ENCODE measurements at places on chromosomes 7 and 10.
A peak's percentile ranks its signal among the peaks of the same experiment; 100 is the strongest.

DNA sequence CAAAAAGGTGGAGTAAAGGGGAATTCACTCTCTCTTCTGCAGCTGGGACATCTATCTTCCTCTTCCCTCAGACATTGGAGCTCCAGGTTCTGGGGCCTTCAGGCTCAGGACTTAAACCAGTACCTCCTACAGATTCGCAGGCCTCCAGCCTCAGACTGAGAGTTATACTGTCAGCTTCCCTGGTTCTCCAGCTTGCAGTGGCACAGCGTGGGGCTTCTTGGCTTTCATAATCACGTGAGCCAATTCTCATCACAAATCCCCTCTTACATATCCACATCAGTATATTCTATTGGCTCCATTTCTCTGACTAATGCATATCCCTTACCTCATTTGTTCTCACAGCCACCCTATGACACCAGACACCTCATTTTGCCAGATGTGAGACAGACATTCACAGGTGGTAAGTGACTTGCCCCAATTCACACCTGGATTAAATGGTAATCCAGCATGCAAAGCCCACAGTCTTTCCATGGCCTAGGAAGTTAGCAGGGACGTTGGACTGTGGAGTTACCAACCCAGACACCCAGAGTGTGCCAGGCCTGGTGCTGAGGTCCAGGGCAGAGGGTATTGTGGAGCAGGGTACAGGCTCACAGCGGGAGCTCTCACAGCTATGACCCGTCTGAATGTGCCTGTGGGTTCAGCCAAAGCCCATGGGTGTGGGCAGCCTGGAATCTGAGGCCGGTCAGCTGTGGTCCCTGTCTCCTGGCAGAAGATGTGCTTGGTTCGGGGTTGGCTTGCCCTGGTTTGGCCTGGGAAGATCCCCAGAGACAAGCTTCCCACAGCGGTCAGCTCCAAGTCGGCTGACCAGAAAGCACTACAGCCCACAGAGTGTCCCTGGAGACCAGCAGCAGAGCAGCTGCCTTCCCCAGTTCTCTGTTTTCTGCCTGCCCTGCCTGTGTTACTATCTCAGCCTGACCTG is 18.4 kb upstream of the ZCCHC24 start:
- no peak for DNase-seq

DNA sequence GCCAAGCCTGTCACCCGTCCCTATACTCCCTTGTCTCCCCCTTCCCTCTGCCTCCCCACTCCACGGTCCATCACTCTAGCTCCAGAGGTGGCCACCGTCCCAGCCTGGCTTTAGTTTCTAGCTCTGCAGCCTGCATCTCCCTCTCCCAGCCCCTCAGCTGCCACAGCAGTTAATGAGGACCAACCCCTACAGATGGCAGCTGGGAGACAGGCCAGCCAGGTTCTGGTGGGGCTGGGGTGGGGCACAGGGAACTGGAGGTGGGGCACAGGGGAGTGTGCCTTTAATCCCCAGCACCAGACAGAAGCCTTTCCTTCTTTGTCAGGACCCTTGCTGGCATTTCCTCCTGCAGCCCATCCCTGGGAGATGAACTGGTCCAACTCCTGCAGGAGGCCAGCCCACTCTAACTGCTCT is 21.1 kb downstream of the UNC5B start:
- DNase-seq = no peak

GRCh38 chr7:32264702-32265284 is 194.6 kb upstream of the PDE1C start:
- DNase-seq = no peak

DNA sequence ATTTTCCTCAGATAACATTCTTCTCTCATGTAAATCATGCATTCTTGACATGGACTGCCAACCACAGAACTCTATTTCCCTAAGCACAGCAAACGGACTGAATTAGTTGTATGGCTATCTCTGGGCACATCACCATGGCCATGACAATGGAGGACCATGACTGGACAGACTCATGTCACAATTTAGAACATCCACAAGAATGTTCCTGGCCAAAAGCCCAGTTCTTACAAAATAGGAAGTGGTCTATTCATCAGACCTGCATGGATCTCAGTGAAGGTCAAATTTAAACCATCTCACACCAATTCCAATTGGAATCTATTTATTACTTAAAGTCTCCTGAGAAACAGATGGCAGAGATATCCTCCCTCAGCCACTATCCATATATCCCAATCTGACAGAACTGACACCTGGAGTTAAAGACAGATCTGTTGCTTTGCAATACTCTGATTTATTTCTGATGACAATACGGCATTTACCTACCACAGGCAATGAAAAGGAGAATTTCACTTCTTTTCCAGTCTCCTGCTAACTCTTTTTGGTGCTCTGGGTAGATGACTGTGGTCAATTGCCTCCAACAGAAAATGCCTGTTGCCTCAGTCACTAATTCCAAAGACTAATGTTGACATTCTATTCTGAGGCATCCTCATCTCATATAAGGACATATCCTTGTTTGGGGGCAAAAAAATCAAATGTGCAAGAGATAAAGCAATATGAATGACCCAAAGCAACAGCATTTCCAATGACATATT is 254.8 kb downstream of the HTR7 start:
- DNase-seq = no peak

DNA sequence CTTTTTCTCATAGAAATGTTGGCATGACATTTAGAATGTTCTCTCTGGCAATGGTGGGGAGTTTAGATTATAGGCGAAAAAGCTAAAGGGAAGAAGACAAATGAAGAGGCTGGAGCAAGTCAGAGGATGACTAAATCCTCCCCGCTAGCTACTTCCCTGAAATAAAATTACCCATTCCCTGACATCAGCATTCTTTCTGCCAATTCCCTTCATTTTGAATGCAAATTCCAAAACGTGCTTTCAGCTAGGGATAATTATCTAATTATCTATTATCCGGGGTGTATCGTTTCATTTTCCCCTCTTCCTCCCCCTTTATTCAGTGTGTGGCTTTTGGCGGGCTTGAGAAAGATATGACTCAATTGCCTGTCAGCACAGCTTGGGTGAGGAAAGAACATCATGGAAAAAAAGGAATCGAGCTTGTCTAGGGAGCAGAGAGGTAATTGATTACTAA is 672.3 kb downstream of the TNS3 start:
- DNase-seq = no peak

DNA sequence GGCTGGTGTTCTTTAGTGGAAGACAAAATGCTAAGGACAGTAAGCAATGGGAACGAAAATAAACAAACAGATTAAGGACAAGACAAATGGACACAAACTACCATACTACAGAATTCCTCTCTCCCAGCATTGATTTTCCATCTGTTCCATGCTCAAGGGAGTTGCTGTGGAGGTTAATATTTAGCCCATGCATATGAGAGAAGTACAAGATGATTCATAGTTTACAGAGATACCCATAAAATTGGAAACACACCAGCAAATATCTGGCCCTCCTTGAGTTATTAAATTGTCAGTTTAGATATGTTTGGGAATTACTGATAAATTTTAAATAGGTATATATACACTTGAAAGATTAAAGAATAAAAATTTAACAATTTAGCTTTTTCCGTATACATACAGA is 69.8 kb downstream of the GLI3 start:
- DNase-seq = no peak

DNA sequence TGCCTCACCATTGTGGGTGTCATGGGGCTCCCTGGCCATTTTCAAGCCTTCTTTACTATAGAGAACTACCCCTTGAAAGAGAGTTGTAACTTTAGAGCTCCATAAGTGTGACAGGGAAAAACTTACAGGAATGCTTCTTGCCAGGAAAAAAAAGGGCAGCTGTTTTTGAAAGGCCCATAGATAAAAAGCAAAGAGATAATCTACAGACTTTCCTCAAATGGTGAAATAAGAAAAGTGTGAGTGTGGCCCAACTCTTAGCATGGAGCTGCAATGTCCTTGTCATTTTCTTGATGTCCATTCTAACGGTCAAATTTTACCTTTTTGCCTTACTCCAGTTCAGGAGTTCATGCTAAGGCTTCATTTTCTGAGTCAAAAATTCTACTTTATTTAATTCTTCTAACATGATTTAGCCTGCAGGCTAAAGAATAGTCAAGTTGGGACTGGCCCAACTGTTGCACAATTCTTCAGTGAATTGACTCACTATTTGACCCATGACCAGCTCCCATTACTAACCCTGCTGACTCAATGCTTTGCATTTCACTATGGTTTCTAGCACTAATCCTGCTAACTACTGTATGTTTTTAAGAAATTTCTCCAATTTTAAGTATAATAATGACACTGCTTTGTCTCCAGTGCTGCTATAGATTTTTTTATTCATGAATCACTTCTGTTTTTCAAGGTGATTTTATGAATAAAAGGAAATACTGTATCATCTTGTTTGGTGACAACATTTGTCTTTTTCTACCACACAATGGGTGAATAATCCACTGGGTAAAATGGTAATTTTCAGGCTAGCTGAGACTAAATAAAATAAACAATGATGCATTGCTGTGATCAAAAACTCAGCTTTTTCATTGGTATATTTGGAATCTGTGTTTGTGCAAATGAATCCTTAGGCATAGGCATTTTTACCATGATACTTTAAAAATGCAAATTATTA is 41.4 kb upstream of the SGCE start:
- DNase-seq = no peak

- DNase-seq = peak; percentile 13
Observed at GRCh38 chr10:116765648-116766081, 23.3 kb upstream of the HSPA12A start.

GRCh38 chr7:123966936-123967335 is 41.9 kb downstream of the SPAM1 start:
- DNase-seq = no peak

DNA sequence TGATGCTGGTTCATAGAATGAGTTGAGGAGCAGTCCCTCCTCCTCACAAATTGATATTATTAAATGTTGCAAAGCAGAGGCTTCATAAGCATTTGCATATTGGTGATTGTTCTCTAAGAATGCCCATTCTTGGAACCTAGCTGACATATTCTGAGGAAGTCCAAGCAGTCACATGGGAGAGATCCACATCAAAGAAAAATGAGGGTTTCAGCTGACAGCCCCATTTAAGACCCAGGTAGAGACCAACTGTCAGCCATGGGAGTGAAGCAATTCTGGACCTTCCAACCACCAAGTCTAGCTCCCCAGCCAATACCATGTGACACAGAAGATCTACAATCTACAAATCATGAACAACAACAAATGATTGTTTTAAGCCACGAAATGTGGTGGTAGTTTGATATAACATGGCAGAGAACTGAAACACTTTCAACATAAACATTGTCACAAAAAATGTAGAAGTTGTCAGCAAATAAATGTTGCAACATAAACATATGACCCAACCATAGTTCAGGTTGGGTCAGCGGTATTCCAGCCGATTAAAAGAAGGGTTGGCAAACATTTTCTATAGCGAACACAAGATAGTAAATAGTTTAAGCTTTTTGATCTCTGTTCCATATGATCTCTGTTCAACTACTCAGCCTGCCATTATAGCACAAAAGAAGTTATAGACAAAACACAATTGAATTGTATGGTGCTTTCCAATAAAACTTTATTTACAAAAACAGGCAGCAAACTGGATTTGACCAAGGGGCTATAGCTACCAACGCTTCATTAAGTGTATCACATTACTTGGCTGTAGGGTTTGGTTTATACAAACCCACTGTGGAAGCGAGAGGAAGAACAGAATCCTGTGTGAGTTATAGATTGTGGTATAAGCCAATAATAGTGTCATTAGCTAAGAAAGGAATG is 41.4 kb upstream of the MPP7 start:
- no peak for DNase-seq

DNA sequence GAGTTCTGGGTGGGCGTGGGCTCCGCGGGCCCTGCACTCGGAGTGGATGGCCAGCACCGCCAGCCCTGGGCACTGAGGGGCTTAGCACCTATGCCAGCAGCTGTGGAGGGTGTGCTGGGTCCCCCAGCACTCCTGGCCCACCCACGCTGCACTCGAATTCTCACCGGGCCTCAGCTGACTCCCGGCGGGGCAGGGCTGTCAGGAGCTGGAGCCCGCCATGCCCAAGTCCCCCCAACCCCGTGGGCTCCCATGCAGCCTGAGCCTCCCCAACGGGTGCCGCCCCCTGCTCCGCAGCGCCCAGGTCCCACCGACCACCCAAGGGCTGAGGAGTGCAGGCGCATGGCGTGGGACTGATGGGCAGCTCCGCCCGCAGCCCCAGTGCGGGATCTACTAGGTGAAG is 93.1 kb downstream of the SLC25A13 start:
- DNase-seq = no peak

- no peak for DNase-seq
Observed at GRCh38 chr7:148561099-148561498, 29.5 kb upstream of the C7orf33 start.

GRCh38 chr7:1211611-1212010 is 21.1 kb upstream of the UNCX start:
- DNase-seq = no peak

- DNase-seq = no peak
Observed at GRCh38 chr7:28155019-28155660, 25.5 kb downstream of the JAZF1 start.

DNA sequence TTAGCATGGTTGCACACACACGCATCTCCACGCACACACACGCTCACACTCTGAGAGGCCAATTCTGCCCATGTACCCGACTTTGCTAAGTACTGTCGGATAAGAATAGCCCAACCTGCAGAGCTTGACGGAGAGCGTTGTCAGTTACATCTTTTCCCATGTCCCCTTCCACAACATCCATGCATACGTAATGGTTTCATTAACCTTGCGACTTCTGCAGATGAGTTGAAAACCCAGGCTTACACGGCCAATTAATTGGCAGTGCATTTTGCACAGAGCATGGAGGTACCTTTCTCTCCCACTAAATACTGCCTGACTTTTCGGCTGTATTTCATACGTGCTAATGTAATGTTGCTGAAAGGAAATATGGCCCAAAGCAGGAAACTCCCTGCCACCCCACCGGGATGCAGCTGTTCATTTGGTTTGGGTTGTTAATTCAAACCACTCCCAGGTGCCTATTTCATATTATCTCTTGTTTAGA is 291.2 kb upstream of the HABP2 start:
- no peak for DNase-seq

DNA sequence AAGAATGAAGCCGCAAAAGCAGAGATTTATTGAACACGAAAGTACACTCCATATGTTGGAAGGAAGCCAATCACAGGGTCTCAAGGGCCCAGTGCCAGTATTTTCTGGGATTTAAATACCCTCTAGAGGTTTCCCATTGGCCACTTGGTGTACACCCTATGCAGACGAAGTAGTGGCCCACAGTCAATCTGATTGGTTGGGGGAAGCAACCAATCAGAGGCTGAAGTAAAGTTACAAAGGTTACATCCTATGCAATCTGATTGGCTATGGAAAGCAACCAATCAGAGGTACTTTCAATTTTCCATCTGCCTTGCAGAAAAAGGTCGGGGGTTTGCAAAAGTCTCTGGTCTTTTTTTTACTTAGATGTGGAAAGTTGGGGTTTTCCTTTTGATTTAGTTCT is 481.3 kb upstream of the NRP1 start:
- no peak for DNase-seq
